ENCODE measurements at places on chromosomes 5 and 9.

DNA sequence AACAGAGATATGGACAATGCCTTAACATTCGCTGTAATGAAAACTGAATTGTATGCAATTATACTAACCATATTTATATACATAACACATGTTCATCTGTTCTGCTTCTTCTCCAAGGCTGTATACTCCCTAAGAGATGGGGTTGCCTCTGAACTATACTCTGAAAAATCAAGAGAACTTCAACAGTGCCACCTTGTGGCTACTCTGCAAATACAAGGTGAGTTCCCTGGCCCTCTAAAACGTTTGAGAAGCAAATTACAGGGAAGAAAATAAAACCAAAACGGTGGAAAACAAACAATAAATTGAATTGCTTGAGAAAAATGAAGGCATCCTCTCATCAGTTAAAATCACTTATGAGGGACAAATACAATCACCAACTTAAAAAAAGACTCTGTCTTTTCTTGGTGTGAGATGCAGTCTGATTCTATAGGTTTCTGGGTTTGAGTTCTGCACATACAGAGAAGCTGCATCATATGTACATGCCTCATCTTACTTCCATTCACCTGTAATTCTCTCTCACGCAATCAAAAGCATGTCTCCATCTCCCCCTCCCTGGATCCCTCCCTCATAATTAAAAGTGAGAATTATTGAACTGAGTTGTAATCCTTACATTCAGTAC lies 98.6 kb downstream of the FBXW11 start:
- DNase-seq = peak; percentile 51

- no peak for DNase-seq
These were observed 3.2 kb downstream of the MROH2B start for GRCh38 chr5:41067714-41068568.

GRCh38 chr9:112751056-112751795 lies 666 bp downstream of the SNX30 start:
- DNase-seq = peak; percentile 45

DNA sequence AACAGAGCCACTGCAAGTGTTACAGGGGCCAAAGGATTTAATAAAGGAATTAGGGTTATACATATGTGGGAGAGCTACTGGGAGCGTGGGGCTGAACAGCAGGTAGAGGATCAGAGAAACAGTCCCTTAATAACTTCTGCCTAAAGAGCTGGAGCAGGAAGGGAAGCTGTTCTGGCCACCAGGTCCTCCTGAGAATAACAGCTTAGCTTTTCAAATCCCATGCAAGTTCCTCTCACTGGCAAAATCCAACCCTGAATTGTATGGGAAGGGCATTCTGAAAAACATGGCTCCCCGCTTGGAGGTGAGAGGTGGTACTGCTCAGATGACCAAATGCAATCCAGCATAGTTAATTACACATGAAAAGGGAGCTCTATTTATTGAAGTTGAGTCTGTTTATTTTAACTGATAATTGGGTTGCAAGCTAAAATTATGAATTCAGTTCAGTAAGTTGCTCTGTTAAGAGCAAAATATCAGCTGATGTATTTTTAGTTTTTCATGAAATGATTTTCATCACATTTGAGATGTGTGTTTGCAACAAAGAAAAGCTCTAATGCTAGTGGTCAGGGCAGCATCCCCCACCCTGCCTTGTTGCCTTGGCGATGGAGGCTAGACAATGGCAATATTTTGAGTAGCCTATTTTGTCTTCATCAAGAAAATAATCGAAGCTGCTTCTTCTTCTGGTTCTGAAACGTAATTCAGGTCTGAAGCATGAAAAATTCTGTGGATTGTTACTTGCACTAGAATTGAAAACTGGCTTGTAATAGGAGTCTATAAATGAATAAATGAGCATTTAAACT lies 58.4 kb upstream of the SH3GL2 start:
- no peak for DNase-seq

- DNase-seq = no peak
These were observed 79.6 kb upstream of the KLF4 start for GRCh38 chr9:107569174-107569573.

- DNase-seq = no peak
These were observed 10.0 kb downstream of the CRAT start for GRCh38 chr9:129100383-129101169.

DNA sequence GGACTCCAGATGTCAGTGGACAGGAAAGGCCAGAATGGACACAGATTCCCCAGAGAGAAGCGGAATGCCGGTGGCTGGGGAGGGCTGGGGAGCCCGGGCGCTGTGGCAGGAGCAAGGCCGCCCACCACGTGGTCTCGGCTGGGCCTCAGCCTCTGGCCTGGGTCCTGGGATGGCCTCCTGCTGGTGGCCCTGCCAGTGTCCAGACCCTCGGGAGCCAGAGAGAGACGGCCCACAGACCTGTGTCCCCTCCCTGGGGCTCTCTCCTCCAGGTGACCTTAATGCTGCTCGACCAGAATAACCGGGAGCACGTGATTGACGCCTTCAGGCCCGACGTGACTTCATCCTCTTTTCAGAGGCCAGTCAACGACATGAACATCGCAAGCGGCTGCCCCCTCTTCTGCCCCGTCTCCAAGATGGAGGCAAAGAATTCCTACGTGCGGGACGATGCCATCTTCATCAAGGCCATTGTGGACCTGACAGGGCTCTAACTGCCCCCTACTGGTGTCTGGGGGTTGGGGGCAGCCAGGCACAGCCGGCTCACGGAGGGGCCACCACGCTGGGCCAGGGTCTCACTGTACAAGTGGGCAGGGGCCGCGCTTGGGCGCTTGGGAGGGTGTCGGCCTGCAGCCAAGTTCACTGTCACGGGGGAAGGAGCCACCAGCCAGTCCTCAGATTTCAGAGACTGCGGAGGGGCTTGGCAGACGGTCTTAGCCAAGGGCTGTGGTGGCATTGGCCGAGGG lies 19.0 kb downstream of the FBXW5 start:
- no peak for DNase-seq

DNA sequence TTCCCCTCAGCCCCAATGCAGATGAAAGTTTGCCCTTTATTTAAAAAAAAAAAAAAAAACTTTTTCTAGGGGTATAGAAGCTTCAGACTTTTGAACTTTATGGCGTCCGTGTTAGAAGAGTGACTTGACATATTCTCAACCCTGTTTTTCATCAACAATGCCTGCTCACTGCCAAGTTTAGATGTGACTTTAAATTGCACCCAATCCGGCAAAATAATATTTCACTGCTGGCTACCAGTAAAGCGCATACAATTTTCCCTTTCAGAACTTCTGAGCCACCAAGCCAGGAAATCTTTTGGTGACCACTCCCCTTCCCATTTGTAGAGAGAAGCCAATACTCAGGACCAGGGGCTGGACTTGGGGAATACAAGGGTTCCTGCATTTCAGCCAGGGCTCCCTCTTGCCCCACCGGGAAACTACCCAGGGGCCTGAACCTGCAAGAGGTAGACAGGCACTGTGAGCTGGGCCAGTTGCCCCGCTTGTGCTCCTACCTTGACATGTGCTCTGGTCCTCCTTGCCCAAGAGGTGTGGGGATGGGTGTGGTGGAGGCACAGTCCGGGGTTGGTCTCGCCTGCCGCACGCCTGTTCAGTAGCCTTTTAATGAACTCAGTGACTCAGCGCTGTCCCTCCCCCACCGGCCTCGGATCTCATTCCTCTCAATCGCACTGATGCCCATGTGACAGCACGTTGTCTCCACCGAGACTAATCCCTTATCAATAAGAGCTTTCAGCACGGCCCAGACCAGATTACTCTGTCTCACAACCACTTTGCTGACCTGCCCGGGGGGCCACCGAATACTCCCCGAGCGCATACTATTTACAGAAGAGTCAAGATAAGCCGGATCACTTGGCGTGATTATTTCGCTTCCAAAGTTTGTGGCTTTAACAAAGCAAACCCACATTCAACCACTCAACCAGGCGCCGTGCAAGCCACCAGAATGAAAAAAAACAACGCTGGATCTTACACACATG lies 226.4 kb downstream of the DCP2 start:
- peak; percentile 81 for DNase-seq

- DNase-seq = no peak
These were observed 21.7 kb upstream of the C5orf47 start for GRCh38 chr5:173967241-173967640.

- peak; percentile 70 for DNase-seq
These were observed 32.4 kb downstream of the IRF1 start for GRCh38 chr5:132458226-132458560.

DNA sequence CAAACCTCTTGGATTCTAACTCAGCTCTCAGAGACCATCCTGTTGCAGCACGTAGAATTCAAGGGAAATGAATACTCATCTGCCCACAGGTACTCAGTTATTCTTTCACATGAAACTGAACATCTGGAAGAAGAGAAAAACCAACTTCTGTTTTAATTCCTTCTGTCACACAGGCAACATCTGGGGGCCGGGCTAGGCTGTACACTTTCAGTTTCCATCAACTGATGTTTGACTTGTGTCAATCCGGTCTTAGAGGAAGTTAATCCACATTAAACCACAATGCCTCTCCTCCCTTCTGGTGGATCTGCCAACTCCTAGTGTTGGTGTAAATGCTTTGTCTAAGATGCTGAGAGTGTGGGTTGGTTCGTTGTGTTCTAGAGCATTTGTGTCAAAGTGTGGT lies 17.6 kb downstream of the DMRT3 start:
- no peak for DNase-seq

DNA sequence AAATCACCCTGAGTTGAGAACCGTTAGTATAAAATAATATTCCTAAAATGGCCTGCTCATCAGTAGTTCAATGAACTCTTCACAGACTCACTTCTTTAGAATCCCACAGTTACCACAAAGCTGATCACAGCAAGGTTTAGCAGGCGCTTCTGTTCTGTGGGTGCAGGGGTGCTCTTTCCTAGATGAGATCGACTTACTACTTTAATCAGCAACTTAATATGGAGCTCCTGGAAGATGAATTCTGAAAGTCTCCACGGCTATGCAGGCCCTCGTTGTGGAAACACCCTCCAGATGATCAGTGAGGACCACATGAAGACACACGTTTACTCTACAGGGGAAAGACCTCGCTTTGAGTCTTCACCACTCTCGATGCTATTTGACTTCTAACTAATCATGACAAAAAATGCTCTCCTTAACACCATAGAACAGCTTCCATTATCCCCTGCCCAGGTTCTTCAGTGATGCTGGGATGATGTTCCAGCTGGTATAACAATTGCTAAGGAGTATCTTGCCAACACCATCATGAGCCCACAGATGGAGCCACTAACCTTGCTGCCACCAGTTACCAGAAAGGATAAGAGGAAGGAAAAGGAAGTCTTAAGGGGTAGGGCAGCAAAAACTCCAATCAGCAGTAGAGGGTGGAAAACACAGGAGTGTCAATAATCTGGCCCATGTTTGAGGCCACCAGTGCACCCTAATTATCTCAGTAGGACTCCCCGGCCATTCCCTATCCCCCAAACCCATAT lies 17.9 kb upstream of the GPX8 start:
- no peak for DNase-seq

DNA sequence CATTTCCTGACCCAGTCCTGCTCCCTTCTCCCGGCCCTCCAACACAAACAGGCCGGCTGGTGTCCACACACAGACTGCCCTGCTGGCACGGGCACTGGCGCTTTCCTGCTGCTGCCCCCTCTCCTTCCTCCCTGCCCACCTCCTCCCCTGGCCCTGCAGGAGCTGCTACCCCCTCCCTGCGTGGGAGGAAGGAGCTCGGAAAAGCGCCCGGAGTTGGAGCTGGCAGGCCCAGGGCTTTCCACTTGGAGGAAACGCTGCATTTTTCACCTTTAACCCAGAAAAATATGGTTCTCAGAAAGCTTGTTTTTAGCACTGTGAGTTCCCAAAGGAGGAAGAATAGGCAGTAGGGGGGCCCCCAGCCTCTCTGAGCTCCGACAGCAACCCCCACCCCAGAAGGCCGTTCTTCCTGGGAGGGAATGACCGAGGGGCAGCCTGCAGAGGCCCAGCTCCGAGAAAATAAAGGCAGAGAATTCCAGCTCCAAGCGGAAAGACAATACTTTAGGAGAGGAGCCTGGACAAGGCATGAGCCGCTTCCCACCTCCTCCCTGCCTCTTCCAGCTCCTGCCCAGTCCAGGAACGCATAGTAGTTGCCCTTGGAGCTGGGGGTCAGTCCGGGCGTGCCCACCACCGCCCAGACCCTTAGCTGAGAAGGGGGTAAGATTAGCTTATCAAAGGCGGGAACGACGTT lies 88.9 kb downstream of the LIFR start:
- no peak for DNase-seq

DNA sequence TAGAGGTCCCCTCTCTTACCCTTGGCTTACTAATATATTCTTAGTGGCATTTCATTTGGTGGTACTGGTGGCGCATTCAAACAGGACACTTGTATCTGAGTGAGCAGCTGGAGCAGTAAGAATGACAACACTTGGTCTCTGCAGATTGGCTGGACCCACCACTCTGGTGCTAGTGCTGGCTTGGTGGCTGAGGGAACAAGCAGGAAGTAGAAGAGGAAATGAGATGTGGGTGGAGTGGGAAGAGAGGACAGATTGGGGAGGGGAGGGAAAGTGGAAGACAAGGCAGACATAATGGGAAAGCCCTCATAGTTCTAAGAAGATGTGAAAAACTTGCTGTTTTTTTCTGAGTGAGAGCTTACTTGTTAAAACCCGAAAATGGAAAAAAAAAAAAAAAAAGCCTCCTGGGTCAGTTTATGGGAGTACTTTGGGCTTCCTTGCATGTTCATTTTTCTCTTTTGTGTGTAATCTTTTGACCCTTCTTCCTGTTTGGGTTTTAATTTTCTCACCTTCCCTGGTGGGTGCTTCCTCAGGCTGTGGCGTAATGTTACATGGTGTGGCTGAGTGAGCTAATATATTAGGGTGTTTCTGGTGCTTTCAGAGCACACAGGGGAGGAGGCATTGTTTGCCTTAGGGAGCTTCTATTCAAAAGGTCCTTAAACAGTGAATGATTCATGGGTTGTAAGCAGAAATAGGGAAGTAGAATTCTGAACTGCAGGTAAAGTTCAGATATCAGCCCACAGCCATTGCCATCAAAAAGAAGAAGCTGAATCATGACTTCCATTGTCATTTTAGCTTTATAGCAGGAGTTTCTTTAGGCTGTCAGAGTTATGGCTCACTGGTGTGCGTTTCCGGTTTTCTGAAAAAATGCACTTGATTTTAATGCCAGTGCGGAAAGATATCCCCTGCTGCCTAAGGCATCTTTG lies 52.3 kb downstream of the TLE4 start:
- peak; percentile 96 for DNase-seq

DNA sequence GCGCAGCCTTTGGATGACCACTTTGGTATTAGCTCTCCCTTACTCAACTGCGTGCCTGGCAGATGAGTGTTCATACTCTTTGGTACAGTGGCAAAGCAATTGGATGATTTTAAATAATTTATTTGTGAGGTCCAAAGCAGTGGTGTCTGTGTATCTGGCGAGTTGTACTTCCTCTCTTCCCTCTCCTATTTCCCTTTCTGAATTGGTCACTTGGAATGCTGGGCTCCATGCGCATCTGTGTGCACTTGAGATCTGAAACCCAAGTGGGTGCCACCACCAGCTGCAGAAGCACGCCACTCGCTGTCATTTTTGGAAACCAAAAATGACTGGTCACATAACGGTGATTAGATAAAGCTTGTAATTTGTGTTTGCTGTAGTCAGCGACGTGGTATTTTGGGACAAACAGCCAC lies 386.0 kb upstream of the KLF4 start:
- DNase-seq = no peak

GRCh38 chr9:16133556-16134227 lies 580.8 kb downstream of the CCDC171 start:
- peak; percentile 84 for DNase-seq

Data from bronchial epithelial cell (primary cell).